ENCODE measurements at places on chromosomes 2 and 18.

DNA sequence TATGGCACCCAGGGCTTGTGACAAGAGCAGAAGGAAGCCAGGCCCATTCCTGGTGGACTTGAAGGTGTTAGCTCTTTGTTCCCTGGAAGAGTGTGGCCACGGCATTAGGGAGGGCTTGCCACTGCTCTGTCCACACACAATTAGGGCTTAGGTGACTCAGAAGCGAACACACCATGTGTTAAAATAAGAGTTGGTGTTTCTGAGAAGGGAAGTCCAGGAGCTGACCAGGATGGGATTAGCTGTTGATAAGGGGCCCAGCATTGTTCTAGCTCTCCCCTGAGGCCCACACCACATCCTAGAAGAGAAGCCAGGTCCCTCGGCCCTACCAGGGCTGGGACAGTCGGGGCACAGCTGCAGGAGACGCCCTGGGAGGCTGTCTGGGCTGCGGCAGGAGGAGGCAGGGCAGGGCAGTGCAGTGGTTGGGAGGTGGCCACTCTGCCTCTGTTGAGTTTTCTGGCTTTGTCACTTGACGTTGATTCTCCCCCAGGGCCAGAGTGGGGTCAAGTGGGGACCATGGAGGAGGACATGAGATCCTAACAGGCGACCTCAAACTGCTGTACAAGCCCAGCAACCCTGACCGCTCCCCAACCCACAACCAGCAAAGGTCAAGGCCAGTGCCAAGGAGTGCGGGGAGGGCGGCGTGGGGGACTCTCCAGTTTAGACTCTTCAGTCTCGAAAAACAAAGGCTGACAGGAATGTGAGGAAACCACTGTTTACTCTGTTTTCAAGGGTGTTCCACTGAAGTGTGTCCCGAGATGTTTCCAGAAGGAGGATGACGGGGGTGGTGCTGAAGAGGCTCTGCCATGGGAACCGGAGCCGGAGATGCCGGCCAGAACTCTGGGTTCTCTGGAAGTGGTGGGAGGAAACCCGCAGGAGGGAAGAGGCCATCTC is 16.8 kb downstream of the GNLY start:
- no peak for DNase-seq

DNA sequence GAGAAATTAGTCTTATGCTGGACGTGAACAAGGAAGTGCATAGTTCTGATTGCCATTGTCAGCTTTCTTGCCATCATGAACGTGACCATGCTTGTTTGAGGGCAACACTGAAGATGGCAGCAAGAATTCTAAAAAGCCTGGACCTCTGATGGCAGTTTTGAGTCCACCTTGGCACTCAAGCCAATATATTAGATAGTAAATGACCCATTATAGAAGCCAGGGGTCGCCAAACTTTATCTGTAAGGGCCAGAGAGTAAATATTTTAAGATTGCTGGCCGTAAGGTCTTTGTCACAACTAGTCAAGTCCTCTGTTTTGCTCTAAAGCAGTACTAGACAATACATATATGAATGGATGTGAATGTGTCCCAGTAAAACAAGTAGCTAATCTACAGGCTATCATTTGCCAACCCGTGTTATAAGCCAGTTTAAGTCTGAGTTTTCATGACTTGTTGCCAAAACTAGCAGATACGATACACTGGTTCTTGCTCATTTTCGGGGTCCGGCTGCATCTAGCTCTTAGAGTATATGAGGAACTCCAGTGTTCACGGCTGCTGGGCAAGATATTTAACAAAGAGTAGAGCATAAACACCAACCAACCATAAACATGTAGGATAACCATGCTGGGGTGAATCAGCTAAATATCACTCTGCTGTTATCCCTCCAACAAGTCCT is 73.1 kb upstream of the PELI1 start:
- no peak for DNase-seq

- no peak for DNase-seq
Observed at GRCh38 chr2:214628091-214628490, 181.4 kb downstream of the BARD1 start.

- no peak for DNase-seq
Observed at GRCh38 chr18:8786483-8787370, 81.4 kb downstream of the MTCL1 start.

DNA sequence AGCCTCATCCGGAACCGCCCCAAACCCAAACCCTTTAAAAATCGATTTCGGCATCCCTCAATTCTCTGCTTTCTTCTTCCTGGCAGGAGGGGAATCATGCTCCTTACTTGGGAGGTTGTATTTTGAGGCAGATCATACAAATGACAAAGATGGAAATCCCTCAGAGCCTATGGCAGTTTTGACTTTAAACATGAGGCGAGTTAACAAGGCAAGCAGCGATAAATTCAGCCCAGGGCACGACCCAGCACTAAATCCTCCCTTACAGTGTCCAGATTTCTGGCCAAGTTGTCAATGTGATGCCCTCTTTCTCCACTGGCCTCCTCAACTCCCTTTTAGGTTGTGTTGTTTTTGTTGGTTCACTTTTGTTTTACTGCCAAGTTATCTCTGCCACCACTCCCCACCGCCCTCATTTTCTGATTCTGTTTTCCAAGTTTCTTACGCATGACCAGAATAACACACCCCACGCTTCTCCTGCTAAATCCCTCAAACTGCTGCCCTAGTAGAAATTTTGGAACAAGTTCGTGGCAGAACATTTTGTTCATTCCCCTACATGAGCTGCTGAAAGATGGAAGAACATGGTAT is 68.3 kb downstream of the CTAGE1 start:
- DNase-seq = no peak

DNA sequence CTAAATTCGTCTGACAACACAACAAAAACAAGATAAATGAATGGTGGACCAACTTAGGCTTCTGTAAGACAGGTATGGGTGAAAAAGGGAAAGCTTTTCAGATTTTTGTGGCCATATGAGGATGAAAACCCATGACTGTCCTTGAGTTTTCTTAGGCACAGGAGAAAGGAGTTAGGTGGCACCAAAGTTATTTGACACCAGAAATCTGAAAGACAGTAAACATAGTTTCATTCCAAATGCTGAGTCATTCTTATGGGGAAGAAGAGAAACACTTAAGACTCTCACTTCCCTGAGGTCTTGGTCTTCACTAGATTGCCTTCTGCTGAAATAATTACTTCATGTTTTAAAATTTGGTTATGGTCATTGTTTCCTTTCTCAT is 5.2 kb upstream of the GPD2 start:
- DNase-seq = no peak

GRCh38 chr2:134136731-134137130 is 117.1 kb upstream of the MGAT5 start:
- DNase-seq = no peak

DNA sequence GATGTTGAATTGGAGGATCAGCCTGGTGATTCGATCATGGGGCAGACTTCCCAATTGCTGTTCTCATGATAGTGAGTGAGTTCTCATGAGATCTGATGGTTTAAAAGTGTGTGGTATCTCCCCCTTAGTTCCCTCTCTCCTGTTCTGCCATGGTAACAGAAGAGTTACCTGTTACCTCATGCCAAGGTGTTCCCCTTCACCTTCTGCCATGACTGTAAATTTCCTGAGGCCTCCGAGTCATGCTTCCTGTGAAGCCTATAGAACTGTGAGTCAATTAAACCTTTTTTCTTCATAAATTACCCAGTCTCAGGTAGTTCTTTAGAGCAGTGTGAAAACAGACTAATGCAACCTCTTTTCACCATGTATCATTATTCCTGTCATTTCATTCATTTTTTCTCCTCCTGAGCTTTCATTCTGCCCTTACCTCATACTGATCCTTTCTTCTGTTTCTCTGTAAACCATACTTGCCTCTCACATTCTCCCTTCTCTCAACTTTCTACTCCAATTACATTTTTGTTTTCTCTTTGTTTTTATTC is 22.0 kb downstream of the STARD6 start:
- DNase-seq = no peak

- DNase-seq = no peak
Observed at GRCh38 chr2:194826241-194826640, 830.8 kb upstream of the SLC39A10 start.

DNA sequence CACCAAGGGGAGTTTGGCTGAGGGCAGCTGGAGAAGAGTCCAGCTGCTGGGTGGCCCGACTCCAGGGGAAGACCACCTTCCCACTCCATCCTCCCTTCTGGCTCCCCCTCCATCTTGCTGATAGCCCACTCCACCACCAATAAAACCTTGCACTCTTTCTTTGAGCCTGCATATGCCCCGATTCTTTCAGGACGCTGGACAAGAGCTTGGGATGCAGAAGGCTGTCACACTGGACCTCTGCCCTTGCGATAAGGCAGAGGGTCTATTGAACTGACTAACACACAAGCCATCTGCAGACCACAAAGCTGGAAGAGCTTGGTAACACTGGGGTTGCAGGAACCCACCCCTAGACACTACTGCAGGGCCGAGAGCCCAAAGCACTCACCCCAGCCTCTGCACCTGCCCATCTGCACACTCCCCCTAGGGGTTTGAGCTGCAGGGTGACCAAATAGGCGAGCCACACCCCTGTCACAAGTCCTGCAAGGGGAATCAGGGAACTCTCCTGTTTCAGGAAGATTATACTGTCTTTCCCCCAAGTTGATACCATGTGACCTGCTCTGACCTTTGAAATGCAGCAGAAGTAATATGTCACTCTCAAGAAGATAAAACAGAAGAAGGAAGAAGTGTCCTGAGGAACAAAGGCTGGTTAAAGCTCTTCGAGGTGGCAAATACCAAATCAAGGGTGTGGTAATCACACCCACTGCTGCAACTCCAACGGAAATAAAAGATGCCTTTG is 70.5 kb downstream of the SMAD4 start:
- DNase-seq = no peak

- no peak for DNase-seq
Observed at GRCh38 chr2:156088587-156088986, 243.9 kb downstream of the NR4A2 start.

- no peak for DNase-seq
Observed at GRCh38 chr2:42371611-42372473, 10.8 kb upstream of the COX7A2L start.

- DNase-seq = no peak
Observed at GRCh38 chr2:184316921-184317320, 281.4 kb upstream of the ZNF804A start.

GRCh38 chr2:9087121-9087681 is 83.7 kb upstream of the MBOAT2 start:
- no peak for DNase-seq

DNA sequence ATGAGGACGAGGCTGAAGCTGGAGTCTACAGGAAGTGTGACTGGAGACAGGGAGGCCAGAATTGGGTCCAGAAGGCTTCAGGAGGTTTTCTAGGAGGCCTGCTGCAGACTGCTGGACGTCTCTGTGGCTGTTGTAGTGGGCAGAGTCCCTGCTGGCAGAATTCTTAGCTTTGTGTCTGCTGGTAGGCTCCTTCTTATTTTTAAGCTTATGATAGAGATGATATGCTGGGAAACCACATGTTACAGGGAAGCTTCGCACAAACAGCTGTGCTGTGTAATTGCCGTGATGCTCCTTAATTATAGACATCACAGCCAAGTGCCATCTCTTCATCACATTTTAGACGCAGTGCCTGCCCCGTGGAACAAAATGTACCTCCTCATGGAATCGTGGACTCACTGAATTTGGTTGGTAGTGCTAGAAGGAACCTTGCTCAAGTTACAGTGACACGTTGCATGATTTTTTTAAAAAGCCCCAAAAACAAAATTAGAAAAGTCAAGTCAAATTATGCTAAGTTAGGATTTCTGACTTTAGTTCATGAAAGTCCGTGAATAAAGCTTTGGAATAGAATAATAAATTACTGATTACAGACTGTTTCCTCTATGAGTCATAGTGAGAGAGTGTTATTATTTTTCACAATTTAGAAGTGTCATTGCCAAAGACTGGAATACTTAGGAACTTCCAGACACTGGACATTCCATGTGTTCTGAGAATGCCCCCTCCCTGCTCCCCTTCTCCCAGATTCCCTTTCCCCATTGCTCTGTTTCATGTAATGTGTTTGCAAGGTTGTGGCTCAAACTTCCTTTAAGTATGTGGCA is 144.1 kb downstream of the FHOD3 start:
- no peak for DNase-seq

DNA sequence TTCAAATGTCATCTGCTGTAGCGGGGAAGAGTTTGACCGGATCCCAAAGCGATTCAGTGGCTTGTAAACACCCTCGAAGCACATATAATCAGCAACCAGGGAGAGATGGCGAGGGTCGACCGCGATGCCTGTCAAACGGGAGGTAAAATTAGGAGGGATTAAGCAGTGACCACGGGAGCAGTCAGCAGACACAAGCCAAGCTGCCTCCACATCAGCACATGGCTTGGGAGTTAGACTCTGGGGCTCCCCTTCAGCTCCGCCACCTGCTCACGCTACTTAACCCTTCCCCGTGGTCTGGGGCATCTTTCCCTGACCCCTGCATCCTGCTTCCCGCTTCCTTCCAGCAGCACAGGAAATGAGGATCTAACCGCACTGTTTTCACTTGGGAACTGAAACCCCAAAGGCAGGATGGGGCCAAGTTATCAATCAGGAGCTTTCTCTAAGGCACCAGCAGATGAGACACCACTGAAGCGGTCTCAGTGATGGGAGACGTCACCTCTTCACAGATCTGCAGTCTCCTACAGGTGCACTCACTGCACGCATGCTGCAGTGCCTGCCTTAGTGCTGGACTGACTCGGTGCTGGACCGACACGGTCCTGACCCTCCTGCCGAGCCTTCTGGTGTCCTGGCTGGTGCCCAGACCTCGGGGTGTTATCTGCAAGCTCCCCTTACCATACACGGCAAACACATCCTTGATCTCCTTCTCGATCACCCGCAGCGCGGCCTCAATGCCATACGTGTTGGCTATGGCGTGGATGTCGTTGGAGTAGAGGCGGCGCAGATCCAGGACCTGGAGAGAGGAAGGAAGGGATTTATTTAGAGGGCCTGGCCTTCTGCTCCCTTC is 77.5 kb downstream of the POLR1A start:
- DNase-seq = no peak

GRCh38 chr2:159564081-159564480 is 52.3 kb downstream of the BAZ2B start:
- no peak for DNase-seq

DNA sequence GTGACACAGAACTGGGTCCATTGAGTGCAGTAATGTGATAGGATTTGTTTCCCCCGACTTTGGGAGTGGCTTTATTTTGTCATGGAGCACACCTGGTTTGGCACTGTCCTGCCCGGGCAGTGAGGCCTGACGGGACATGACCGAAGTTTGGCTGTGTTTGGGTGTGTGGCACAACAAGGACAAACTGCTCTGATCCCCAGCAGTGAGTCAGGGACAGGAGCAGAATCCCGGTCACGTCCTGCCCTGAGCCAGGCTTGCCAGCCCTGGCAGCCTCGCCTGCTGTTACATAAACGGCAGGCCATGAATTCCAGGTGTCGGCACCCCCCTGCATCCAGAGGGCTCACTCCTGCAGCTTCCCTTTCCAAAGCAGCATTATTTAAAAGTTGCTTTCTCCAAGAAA is 45.7 kb downstream of the IMPA2 start:
- no peak for DNase-seq

GRCh38 chr2:37797081-37797480 is 125.6 kb upstream of the CDC42EP3 start:
- no peak for DNase-seq

- no peak for DNase-seq
Observed at GRCh38 chr18:55819448-55819847, 231.5 kb upstream of the TCF4 start.

Data from NCI-H1417 treated with DMSO at 0.1 percent for 48 hours (cell line).